Body of pancreas (tissue), 4 donors: ENCODE measurements at places on chromosomes 1 and 21.

- no peak for DNase-seq
Observed at GRCh38 chr21:32710069-32710784, 17.6 kb downstream of the SYNJ1 start.

DNA sequence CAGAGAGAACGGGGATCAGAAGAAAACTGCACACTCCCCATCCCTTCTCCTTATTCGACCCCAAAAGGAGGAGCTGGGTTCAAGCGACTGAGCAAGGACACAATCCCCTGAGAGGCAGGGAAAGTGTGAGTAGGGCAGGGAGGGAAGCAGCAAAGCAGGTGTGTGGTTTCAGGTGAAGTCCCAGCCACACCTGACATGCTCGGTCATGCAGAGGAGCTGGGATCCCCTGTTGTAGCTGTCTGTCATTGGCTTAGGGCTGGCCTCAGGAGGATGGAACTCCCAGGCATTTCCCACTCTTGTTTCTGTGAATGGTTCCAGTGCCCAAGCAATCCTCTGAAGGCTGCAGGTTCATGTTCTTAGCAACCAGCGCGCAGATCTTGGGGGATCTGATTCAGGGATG, 150.7 kb downstream of the DSCAM start:
- DNase-seq: no peak

GRCh38 chr1:155977690-155978324, 540 bp downstream of the ARHGEF2 start:
- no peak for DNase-seq

DNA sequence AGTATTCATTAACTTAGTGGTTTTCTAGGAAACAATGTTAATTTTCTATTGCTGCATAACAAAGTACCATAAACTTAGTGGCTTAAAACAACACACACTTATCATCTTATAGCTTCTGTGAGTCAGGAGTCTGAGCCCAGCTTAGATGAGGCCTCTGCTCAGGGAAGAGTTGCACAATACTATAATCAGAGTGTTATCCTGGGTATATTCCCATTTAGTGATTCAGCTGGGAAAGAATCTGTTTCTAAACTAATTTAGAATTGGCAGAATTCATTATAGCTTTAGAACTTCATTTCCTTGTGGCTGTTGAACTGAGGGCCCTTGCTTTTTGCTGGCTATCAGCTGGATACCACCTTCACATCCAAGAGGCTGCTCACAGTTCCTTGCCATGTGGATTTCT, 515.5 kb downstream of the BRINP3 start:
- no peak for DNase-seq

- DNase-seq: no peak
Observed at GRCh38 chr1:100750005-100750885, 30.7 kb downstream of the VCAM1 start.

DNA sequence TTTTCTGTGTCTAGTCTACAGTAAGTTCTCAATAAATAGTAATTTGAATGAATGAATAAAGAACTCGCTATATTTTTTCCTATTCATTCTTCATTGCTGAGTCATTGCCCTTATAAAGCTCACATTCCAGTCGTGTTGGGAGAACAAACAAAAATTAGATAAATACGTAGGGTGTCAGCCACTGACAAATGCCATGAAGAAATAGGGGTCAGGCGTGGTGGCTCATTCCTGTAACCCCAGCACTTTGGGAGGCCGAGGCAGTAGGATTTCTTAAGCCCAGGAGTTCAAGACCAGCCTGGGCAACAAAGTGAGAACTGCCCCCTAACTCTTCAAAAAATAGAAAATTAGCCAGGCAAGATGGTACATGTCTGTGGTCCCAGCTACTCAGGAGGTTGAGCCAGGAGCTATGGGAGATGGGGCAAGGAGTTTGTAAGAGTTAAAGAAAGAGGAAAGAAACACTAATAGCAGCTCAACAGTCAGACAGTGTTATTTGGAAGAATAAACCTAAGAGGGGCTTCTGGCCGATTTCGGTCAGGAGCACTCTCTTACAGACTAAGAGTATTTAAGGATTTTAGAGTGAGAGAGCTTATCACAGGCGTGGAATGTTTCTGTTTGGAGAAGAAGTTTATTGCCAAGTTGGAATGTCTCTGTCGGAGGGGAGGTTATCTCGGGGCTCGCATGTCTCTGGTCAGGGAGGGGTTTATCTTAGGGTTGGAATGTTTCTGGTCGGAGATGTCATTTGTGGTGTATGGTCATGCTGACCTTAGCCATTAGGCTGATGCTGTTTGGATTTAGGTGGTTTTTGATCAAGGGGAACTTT, 1.8 kb upstream of the CHML start:
- no peak for DNase-seq

- DNase-seq: no peak
Observed at GRCh38 chr1:178484698-178485225, 12.0 kb downstream of the CLEC20A start.
